ENCODE measurements at places on chromosomes 13 and 19. TPM values are rescaled to one million over a fixed set of nuclear protein-coding genes. Genes with fewer than 3 reads are reported as not detected.

Gene GAS6
- total RNA-seq: 1.5 TPM

DNA sequence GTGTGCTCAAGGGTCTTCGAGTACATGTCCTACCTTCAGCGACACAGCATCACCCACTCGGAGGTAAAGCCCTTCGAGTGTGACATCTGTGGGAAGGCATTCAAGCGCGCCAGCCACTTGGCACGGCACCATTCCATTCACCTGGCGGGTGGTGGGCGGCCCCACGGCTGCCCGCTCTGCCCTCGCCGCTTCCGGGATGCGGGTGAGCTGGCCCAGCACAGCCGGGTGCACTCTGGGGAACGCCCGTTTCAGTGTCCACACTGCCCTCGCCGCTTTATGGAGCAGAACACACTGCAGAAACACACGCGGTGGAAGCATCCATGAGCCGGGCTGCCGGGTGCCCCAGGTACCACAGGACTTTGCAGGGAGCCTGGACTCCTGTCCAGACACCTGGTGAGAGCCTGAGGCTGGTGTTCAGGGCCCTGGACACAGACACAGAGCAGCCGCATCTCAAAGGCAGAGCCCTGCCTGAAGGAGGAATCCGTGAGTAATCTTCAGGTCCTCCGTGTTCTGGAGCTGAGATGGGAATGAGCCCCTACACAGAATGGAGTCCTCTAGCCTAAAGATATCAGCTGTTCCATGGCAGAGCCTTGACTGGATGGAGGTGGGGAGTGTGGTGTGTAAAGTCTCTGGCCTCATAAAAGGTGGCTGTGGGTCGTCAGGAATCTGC lies 1.5 kb downstream of the ZNF581 start:
- H3K27ac ChIP-seq: no peak overlapping the region
- H3K36me3 ChIP-seq: peaks cover 5% of the 10 kb centered on the region
- DNase-seq: no peak
- H3K4me3 ChIP-seq: peak overlapping the region; percentile 89
- no peaks in the 10 kb centered on the region for H3K27me3 ChIP-seq

DNA sequence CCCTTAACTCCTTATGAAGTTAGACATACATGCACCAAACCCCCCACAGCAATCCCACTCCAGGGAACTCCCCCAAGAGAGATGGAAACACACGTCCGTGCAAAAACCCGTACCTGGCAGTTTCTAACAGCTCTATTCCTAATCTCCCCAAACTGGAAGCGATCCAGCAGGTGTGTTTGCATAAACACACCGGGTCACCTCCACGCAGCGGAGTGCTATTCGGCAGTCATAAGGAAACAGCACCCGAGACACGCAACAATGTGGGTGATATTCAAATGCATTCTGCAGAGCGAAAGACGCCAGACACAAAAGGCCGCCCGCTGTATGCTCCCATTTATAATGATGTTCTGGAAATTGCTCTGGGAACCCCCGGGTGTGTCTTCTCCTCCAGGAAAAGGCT lies 6.8 kb upstream of the ZNRF4 start:
- H3K27ac ChIP-seq: no peak overlapping the region
- H3K36me3 ChIP-seq: no peaks in the 10 kb centered on the region
- no peak for DNase-seq
- H3K4me1 ChIP-seq: no peaks in the 10 kb centered on the region
- peaks cover 28% of the 10 kb centered on the region for H3K27me3 ChIP-seq
- H3K4me3 ChIP-seq: no peak overlapping the region

GRCh38 chr19:42272989-42273406 lies 3.9 kb downstream of the CIC start:
- peaks cover 58% of the 10 kb centered on the region for H3K4me1 ChIP-seq
- DNase-seq: no peak
- no peak overlapping the region for H3K4me3 ChIP-seq
- no peaks in the 10 kb centered on the region for H3K27me3 ChIP-seq

DNA sequence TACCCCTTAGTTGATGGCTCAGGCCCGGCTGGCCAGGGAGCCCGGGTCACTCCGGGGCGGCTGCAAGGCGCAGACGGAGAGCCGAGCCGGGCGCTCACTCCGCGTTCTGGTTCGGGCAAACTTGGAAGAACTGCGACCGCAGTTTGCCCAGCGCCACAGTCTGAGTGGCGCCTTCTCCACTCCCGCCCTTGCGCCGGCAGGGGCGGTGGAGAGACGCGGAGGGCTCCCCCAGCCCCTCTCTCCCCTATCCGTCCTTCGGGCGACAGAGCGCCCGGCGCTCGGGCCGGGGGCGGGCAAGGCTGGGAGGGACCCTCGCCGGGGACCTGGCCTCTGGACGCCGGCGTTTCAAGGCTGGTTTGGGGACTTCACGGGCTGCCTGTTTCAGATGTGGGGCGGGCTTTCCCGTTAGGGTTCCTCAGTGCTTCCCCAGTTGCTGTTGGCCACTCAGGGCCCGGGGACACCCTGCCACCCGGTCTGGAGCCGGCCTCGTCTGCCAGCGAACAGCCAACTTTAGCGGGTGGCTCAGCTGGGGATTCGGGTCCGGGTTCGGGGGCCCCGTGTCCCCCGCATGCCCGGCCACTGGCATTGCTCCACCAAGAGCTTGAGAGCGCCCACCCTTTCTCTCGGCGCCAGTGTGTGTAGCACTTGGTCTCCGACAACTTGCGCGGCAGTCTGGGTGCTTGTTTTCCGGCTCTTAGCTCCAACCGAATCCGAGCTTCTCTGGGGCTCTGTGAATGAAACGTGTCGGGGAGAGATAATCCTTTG lies 1.5 kb downstream of the GPC6 start:
- H3K4me3 ChIP-seq: peak overlapping the region; percentile 37
- peaks cover 4% of the 10 kb centered on the region for H3K4me1 ChIP-seq
- no peak overlapping the region for H3K27ac ChIP-seq
- peaks cover 54% of the 10 kb centered on the region for H3K27me3 ChIP-seq

DNA sequence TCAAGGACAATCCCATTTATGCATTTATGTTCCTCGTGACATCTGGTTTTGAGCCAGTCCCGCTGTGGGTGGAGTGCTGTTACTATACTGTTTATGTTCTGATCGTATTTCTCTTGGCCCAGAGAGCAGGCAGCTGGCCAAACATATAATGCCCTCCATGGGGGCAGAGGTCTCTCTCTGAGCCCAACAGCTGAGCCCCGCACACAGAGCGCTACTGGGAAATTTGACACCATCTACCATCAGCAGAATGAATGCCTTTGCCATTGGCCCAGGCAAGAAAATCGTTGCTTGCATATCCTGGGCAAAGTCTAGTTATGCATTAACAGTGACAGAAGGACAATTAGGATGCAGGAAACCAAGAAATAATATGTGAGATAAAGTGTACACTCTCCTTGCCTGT lies 126.8 kb upstream of the CACNA1A start:
- peaks cover 7% of the 10 kb centered on the region for H3K4me1 ChIP-seq
- no peak overlapping the region for H3K27ac ChIP-seq
- no peak for DNase-seq
- no peaks in the 10 kb centered on the region for H3K36me3 ChIP-seq

Measured in activated T-cell treated with anti-CD3 and anti-CD28 coated beads, Interleukin-2, amount 50 U/mL, for 72 hours (primary cell).